ENCODE measurements at places on chromosomes 13 and 19.

DNA sequence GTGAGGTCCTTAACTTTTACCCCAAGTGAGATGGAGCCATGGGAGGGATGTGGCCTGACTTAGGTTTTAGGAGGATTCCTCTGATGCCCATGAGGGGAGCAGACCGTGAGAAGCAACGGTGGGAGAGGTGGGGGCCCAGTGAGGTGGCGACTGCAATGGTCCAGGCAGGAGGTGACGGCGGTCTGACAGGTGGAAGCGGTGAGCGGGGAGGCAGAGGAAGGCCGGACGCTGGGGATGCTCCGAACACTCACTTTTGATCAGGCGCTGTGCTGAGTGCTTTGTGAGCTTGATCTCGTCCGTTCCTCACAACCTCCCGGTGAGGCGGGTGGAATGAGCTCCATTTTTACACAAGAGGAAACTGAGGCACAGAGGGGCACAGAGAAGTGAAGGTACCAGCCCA lies 11.6 kb downstream of the NOVA2 start:
- DNase-seq = no peak

- no peak for DNase-seq
Observed at GRCh38 chr19:9917321-9917720, 19.0 kb downstream of the OLFM2 start.

DNA sequence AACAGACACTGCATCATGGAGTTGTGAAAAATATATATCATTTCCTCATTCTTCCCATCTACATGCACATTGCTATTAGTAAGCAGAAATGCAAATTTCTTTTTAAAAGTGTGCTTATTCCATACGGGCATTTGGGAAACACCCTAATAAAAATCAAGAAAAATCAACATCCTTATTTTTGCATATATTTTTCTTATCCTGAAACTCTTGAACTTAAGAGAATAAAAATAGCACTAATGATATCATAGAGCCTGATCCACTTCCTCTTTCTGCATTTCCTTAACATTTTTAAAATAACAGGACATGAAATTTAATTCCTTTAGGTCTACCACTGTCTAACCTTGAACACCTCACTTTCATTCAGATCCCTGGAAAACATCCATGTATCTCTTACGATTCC lies 123.3 kb downstream of the VWA8 start:
- DNase-seq = no peak

DNA sequence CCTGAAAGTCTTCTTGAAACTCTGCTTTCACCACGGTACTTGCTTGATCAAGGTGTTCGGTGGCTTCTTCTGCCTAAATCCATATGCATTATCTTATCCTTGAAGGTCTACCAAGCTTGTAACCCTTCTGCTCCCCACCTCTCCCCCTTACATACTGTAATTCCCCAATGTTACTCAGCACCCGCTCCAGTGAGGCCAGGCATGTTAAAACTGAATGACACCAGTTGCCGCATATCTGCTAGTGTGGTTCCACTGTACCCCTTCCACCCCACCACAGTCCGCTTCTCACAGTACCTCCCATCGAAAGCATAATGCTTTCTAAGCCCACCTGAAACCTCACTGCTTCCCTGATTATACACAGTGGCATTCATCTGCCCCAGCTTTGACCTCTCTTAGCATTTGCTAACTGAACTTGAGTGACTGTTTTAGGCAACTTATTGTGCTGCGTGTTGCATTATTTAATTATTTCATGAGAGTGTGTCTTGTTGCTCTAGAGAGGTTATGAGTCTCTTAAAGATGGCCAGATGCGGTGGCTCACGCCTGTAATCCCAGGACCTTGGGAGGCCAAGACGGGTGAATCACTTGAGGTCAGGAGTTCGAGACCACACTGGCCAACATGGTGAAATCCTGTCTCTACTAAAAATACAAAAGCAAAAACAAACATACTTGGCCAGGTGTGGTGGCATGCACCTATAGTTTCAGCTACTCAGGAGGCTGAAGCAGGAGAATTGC lies 87.6 kb upstream of the MBNL2 start:
- DNase-seq = no peak

GRCh38 chr13:33193428-33193974 lies 92.1 kb downstream of the STARD13 start:
- DNase-seq = no peak

DNA sequence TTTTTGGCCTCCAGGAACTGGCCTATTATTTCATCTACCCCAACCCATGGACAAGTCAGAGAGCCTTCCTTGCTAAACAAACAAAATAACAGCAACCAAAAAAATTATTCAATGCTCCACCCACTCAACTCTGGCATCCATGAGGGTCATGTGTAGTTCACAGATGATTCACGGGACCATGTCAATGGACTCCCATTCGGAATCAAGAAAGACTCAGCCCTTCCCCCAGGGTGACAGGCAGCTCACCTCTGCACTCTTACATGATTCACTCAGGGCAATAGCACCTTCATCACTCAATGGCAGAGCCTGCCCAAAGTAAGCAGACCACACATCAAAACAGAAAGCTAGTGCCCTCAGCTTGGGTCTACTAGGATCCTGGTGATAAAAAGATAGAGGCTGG lies 14.3 kb upstream of the SCEL start:
- no peak for DNase-seq

GRCh38 chr19:42440357-42441048 lies 2.2 kb downstream of the CXCL17 start:
- DNase-seq = no peak

GRCh38 chr19:290372-291005 lies 714 bp downstream of the PLPP2 start:
- no peak for DNase-seq

- DNase-seq = no peak
Observed at GRCh38 chr13:32107474-32107873, 75.9 kb downstream of the FRY start.

DNA sequence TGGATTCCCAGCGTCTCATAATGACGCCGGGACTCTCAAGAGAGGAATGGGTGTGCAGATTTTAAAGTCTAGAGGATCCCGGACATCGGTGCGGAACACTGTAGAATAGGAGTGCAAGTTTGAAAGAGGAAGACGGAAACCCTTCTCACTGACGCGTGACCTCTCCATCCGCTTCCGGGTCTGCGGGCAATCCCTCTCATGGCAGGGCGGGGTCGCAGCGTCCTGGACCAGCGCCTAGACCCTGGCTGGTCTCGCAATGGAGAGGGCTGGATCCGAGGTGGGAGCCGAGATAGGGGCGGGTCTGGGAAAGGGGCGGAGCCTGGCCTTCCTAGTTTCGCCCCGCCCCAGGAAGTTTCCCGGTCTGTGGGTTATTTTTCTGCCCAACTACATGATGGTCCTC lies 4.6 kb upstream of the ZNF845 start:
- DNase-seq = no peak

GRCh38 chr13:89749888-89750287 lies 1597.6 kb upstream of the MIR17HG start:
- no peak for DNase-seq

GRCh38 chr19:48755084-48755641 lies at the start of gene FGF21:
Gene FGF21, plus strand, starts transcription at chr19:48755524. Its CDS starts 713 bp downstream, at chr19:48756237.
- DNase-seq = no peak

DNA sequence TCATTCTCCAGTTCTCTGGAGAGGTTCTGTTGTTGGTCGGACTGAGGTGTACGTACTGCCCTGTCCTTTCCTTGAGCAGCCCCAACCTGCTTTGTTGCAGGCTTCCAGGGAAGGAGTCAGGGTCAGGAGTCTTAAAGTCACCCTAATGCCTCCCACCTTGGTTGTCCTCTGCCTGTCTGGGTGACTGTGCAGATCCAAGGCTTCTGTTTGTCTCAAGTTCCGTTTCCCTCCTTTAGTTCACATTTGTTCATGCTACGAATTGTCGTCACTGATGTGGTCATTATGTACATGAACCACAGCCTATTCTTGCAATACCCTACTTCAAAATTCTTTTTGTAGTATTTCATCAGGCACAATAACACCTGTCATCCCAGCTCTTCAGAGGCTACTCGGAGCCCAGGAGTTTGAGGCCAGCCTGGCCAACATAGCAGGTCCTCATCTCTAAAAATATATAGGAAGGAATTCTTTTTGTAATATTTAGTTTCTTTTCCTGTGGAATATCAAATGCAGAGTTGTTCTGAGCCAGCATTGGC lies 7.4 kb downstream of the ZNF586 start:
- DNase-seq = no peak

GRCh38 chr19:6476155-6476895 lies 5.3 kb downstream of the DENND1C start:
- DNase-seq = no peak

DNA sequence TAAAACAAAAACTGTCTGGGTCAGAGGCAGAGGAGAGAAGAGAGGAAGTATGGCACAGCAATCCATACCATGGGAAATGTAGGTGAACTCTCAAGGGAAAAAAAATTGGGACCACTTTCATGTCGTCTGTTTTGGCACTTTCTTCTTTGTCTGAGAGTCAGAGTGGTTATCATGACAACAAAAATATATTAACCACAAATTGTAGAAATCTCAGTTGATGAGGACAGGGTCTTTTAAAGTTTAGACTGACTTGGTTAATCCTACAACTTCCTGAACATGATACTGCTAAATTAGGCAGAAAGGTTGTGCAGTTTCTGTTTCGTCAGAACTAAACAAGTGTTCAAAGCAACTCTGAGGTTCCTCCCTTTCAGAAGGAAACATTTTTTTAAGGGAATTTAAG lies 15.2 kb downstream of the KLF5 start:
- no peak for DNase-seq

DNA sequence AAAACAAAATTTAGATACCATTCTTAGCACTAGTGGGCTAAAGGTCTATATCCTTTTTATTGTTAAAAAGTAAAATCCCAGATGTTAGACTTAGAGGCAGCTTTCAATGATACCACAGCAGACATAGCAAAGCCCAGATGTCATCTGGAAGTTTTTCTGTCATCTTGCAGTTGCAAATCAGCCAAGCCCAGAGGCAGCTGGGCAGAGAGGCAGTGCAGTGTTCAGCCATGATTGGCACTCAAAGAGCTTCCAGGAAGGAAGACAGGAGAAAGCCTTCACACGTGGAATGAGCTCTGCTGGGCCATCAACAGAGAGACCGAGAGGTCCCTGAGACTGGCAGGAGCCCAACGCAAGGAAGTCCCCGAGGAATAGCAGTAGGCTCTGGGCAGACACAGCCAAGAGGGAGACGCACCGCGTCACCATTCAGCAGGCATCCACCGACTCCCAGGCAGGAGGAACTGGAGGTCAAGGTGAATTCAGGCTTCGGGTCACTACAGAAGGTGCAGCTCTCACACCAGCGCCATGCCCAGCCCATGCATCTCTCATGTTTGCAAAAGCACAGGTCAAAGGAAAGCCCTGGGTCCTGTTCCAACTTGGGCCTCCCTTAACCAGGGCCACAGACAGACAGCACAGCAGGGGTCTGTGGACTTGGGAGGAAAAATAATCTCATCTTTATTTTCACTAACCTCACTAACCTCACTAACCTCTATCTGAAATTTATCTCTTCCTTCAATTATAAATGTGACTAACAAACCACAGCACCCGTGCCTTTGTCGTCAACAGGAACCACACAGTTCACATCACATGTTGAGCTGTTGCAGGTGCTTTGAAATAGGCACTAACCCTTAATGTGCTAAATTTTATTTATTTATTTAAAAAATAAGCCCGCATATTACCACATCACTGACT lies 54.9 kb downstream of the TUBGCP3 start:
- no peak for DNase-seq

DNA sequence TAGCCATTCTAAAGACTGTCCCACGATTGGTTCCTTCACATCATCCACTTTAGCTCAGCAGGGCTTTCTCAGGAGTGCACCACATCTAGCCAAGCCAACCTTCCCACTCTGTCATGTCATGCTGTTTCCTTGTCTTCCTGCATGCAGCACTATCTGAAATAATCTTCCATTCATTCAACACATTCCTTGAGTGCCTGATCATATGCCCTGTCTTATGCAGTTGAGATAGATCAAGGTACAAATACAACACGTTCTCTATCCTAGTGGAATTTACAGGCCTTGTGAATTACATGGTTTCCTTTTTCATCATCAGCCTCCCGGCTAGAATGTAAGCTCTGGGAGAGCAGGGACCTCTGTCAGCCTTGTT lies 6.8 kb upstream of the MRPS31 start:
- no peak for DNase-seq

GRCh38 chr13:30963791-30964190 lies 31.3 kb downstream of the TEX26 start:
- no peak for DNase-seq

- DNase-seq = no peak
Observed at GRCh38 chr13:46553521-46553885, 533 bp downstream of the LRCH1 start.

- no peak for DNase-seq
Observed at GRCh38 chr13:102873653-102874052, 27.8 kb downstream of the ERCC5 start.

DNA sequence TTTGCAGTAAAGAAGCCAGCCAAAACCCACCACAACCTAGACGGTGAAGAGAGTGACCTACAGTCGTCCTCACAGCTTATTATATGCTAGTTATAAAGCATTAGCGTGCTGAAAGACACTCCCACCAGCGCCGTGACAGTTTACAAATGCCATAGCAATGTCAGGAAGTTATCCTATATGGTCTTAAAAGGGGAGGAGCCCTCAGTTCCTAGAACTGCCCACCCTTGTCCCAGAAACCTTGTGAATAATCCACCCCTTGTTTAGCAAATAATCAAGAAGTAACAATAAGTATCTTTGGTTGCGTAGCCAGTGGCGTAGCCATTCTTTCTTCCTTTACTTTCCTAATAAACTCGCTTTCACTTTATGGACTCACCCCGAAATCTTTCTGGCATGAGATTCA lies 227.9 kb upstream of the ARGLU1 start:
- no peak for DNase-seq

DNA sequence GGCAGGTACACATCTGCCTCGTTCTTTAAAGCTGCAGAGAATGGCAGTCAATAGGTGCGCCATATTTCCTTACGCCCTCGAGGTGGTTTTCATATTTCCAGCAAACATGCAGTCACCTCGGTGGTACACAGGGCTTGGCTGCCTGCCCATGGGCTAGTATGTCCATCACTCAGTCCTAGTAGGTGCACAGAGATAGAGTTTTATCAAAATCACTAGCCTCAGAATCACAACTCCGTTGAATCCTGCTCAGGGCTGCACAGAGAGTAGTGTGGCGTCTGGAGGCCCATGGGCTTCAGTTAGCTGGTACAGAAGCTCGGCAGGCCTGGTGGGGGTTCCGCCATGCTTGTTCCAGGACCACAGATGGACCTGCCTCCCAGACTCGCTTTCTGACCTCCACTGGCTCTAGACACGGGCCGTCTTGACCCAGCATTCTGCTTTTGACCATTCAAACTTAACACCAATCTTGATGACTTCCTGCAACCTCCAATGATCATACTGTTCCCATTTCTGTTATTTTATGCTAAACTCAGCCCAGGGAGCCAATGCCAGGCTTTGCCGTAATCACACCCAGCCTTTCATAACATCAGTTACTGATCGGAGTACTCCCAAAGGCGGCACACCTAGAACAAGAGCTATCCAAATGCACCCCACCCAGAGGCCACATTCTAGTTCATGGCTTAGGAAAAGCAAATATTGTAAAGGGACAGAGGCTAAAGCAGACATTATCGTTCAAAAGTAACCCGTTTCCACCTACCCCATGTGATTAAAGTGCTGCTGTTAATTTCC lies 120.4 kb downstream of the RAB20 start:
- no peak for DNase-seq

Measured in NCI-H524 treated with DMSO at 0.1 percent for 48 hours (cell line).